ENCODE measurements at places on chromosomes 16 and 17. TPM values are rescaled to one million over a fixed set of nuclear protein-coding genes. Genes with fewer than 3 reads are reported as not detected.

GRCh38 chr16:85284141-85284817 lies 172.0 kb upstream of the CIBAR2 start:
- no peak for DNase-seq

GRCh38 chr16:31489298-31489564 lies 6.3 kb downstream of the SLC5A2 start:
- DNase-seq: no peak

DNA sequence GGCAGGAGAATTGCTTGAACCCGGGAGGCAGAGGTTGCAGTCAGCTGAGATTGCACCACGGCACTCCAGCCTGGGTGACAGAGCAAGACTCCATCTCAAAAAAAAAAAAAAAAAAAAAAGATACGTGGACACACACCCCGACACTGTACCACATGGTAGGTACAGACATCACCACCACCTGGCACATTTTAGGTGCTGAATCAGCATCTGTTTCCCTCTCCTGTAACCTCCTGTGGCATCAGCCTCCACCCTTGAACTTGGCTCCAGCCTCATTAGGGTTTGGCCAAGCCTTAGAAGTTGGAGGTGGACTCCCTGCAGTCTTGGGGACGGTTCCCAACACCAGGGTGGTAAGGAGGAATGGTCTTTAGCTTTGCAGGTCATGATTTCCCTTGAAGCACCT lies 46.0 kb downstream of the XYLT1 start:
- no peak for DNase-seq

- no peak for DNase-seq
Measured at GRCh38 chr16:5175266-5175665, 77.7 kb upstream of the EEF2KMT start.

DNA sequence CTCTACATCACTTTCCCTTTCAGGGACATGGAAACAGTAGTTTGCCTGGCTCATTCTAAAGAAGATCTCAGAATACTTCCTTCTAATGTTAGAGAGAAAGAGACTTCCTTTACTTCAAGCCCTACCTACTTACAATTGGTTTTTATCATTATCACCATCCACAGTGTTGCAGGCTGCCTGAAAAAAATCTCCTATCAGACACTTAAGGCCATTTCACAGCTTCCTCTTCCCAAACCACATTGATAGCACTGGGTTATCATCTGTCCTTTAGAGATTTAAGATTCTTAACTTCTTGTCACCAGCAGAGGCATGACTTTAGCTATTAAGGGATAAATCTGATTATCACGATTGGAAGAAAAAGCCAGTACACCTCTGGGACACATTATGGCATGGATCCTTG lies 178.5 kb upstream of the TBX2 start:
- DNase-seq: no peak

- no peak for DNase-seq
Measured at GRCh38 chr16:86157616-86158247, 258.8 kb downstream of the IRF8 start.

DNA sequence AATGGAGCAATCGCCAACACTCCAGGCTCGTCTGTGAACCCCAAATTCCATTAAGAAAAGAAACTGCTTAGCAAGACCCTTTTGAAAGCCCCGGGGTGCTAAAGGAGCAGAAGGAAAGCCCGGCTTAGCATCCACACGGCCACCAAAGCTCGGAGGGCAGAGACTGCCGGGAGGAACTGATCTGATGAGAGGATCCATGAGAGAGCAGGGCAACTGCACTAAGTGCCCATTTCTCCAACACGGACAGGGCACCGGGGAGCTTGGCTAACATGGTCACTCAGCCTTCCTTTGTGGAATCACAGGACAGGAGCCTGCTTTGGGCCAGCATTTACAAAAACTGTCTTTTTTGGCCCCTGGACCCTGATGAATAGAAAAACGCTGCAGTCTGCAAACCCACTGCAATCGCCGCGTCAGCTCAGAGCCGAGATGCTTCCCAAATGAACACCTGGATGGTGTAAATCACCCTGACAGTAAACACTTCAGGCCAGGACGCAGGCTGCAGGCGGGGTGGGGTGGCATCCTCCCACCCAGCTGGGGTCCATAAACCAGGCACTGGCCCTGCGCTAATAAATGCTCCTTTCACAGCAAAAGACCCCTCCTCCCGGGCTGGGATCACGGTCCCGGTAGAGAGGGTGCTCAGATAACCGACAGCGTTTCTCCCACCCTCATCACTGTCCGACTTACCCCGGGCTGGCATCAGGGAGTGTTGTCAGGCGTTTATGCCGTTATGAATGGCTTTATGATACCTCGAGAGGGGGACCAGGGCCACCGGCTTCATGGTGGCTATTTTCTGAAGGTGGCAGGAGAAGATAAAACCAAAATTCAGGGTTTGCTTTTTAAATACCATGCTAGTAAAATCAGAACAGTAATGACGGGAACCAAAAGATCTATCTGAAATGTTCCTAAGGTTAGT lies 299.5 kb downstream of the IRF8 start:
- no peak for DNase-seq

DNA sequence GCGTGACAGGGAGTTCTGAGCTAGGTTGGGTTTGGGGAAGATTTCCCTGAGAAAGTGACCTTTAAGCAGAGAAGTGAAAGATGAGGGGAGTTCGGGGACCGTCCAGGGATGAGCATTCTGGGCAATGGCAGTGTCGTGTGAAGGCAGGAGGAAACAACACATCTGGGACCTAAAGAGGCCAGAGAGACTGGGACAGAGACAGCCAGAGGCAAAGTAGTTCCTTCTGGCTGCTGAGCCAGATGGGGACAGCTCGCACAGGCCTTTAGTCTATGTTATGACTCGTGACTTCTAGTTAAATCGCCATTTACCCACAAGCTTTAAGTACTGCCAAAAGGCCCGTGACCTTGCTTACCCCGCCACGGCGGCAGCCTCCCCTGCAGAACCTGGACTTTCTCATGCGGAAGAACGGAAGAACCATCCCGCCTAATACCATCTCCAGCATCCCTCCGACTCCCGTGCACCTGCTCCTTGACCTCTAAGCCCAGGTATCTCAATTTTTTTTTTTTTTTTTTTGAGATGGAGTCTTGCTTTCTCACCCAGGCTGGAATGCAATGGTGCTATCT lies 8.5 kb upstream of the MED11 start:
- no peak for DNase-seq

GRCh38 chr17:8016632-8017424 lies 14.4 kb downstream of the GUCY2D start:
- DNase-seq: peak; percentile 92

DNA sequence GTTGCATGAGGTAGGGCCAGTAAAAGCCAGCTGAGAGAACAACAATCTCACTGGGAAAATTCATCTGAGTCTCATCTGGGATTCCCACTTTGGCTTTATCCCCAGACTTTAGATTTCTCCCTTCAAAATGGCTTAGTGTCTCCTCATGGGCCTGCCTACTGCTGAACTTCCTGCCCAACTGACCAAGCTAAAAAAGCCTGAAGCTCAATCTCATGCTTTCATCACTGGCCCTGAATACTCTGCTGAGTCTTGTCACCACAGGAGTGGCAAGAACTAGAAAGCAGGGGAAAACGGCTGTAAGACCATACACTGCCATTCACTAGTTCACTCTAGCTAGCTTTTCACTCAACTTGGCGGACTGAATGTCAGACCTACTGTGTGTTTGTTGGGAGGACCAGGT lies 96.4 kb upstream of the NOG start:
- no peak for DNase-seq

DNA sequence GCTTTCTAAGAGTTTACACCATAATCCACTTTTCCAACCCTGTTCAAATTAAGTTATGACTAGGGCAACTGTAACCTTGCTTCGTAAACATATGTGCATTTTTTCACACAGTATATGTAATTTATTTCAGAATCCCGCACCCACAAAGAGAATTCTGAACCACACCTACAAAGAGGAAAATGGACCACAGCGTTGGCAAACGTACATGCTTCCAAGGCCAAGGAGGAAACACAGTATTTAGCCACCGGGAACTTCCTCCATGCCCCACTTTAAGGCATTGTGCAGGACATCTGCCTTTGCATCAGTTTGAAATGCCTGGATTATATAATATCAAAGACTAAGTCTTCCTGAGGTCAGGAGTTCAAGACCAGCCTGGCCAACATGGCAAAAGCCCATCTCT lies 2.1 kb downstream of the SPATA22 start:
- DNase-seq: no peak

DNA sequence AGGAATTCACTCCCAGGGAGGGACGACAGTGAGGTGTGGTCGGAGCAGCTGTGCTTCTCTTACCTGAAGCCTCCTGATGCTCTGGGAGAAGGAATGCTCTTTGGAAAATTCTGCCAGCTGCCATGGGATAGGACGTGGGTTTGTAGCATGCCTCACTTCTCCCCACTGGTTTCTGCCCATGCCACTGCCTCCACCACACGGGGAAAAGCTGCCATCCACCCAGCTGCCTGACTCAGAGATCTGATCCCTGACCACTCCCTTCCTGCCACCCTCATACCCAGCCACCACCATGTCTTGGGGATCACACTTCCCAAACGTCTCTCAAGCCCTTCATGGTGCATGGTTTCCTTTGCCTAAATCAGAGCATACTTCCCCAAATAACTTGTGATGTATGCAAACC lies 80.0 kb downstream of the CPPED1 start:
- DNase-seq: no peak

GRCh38 chr16:87414251-87414680 lies 22.1 kb downstream of the MAP1LC3B start:
- no peak for DNase-seq

DNA sequence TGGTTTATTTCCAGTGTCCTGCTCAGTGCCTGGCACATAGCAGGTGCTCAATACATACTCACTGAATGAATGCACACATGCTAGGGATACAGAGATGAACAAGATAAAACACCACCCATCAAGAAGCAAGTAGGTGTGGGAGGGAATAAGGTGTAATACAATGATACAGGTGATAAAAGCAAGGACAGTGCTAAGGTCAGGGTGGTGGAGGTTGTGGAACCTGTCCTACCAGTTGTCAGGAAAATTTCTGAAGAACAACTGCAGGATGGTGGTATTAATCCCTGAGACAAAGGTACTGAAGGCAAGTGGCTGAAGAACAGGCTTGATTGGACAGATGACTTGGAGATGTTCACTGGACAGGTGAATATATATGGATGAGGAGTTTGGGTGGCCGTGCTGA lies 1.8 kb downstream of the KNOP1 start:
- DNase-seq: no peak

DNA sequence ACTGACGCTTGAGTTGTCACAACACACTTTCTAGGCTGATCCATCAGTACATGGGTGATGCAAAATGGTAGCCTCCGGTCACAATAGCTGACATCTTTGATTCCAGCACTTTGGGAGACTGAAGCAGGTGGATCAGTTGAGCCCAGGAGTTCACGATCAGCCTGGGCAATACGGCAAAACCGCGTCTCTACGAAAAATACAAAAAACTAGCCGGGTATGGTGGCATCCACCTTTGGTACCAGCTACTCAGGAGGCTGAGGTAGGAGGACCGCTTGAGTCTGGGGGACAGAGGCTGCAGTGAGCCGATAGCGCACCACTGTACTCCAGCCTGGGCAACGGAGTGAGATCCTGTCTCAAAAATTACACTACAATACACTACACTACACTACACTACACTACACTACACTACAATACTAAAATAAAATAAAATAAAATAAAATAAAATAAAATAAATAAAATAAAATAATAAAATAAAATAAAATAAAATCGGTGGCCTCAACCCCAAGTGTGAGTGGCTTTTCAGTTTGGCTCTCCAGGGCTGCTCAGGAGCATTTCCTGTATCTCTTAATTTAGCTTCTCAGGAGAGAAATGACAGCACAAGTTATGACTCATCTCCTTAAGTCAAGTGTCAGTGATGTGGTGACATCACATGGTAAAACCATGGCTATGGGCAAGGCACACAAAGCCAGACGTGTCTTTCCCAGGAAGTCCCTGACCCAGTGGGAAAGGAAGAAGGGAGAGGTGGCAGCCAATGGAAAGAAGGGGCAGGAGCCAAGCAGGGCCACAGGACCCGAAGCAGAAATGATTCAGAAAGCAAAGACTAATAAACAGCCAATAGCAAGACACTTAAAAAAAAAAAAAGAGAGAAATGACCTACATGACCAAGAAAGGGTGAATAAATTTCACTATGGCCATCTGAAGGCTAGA lies 75.3 kb upstream of the TBC1D3K start:
- no peak for DNase-seq

DNA sequence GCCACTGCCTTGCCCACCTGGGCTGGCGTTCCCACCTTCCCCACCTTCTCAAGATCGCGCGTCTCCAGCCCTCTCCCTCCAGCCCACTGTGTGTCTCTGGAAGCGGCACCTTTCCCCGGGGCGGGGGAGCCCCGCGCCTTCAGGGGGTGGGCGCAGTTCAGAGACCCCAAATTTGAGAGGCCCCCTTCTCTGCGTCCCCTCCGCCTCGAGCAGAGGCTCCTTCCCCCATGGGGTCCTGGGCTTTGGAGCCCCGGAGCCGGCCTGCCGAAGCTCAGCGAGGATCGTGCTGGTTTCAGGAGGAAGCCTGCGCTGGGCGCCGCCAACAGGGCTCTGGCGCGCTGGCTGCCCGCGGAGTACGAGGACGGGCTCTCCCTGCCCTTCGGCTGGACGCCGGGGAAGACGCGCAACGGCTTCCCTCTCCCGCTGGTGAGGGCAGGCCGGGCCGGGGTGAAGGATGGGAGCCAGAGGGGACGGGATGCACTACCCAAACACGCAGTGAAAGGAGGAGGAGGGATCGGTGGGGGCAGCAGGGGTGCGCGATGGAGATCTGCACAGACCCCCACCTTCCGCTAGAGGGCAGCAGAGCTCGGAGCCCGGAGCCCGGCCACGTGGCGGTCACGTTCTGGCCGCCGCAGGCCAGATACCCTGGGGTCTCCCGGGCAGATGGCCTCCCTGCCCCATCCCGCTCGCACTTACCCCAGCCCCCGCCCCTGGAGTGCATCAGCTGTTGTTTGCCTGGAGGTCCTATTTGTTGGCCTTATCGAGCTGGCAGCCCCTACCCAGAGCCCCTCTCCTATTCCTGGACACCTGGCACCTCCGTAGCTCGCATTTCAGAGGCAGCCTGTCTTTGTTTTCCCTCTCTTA lies 11.1 kb downstream of the LPO start:
- DNase-seq: peak; percentile 79

DNA sequence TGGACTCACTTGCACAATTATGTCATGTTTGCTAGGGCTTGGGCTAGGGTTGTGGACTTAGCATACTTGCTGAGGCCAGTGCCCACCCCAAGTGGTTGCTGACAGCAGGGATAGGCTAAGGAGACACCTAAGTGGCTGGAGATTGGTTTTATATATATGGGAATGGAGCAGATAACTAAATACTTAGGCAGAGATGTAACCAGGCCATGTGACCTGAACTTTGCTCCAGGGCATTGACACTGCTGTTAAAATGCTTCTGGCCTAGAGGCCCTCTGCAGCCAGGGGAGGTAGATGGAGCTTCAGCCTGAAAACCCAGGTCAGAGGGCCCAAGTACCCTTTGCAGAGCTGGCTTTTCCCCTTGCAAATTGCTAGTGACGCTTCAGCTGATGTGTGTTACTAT lies 1.4 kb upstream of the ITGB3 start:
- no peak for DNase-seq

GGT6 gene
- 0.24 TPM for total RNA-seq

PRKCB gene
- 16.4 TPM for total RNA-seq

MPP3 gene
- total RNA-seq: 6.6 TPM

TMC5 gene
- total RNA-seq: 2.3 TPM

ADAD2 gene
- 1.5 TPM for total RNA-seq

DHX58 gene
- 10.5 TPM for total RNA-seq

AATK gene
- 2.3 TPM for total RNA-seq

ZNF652 gene
- total RNA-seq: 54.5 TPM

RSPRY1 gene
- 39.7 TPM for total RNA-seq

CACNG3 gene
- total RNA-seq: 0.12 TPM
